ENCODE measurements at places on chromosomes 3 and 15.

DNA sequence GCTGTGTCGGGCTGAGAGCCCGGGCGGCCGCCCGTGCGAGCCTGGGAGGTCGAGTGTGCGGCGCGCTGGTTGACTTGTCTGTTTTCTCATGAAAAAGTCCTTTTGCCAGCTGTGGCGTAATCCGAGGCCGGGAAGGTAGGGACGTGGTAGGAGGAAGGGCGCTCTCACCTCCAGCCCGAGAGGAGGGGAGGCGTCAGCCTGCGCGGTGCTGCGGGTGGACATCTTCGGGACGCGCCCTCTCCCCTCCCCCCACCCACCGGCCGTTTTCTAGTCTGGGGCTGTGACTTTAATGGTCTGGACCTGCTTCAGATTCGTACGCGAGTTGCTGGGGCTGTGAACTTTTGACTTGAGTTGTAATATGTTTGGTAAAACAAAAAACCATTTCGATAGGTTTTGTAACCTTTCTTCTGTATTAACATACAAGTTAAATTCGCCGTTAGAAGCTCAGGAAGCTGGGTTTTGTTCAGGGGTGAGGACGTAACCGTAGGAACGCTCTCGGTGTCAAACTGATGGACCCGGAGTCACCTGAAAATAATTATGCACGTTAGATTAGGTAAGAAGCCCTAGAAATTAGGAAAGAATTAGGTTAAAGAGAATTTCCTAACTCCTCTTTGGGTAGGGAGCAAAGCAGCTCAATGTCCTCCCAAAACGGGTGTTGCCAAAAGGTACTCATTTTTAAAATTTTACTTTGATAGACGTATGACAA lies 762 bp downstream of the NCK1 start:
- DNase-seq: no peak

DNA sequence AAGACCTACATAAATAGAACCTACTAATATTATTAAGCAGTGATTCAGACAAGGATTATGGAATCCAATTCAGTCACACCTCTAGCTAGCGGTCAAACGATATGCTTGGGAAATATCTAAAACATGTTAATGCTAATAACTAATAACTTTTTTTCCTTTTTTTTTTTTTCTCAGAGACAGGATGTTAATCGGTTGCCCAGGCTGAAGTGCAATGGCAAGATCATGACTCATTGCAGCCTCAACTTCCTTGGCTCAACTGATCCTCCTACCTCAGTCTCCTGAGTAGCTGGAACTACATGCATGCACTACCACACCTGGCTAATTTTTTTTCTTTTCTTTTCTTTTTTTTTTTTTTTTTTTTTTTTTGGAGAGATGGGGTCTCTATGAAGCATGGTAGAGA lies 124.1 kb downstream of the NR2E3 start:
- no peak for DNase-seq

DNA sequence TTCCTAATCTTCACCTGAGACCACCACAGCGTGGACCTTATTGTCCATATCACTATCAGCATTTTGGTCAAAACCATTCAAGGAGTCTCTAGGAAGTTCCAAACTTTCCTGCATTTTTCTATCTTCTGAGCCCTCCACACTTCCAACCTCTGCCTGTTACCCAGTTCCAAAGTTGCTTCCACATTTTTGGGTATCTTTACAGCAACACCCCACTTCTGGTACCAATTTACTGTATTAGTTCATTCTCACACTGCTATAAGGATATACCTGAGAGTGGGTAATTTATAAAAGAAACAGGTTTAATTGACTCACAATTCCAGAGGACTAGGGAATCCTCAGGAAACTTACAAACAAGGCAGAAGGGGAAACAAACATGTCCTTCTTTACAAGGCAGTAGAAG lies 103.3 kb upstream of the CBLB start:
- DNase-seq: no peak

- no peak for DNase-seq
Measured at GRCh38 chr3:187669675-187670504, at the start of gene SST. TSS of gene SST (minus strand) at chr3:187670394. CDS start at chr3:187670291, 103 bp downstream.

DNA sequence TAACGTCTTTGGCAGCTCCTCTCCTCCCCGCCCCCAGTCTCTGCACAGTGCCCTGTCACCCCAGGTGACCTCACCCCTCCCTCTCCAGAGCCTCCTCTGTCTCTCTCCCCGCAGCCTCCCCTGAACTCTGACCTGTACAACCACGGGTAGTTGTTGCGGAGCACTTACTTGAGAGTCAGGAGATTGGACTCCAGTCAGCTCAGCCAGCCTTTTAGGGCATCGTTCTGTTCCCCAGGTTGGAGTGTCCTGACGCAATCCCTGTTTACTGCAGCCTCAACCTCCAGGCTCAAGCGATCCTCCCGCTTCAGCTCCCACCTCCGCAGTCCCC lies 177.7 kb downstream of the UACA start:
- DNase-seq: no peak

- DNase-seq: no peak
Measured at GRCh38 chr3:156668073-156668763, 6.2 kb upstream of the TIPARP start.

GRCh38 chr15:88994286-88994685 lies 81.1 kb upstream of the MFGE8 start:
- no peak for DNase-seq

DNA sequence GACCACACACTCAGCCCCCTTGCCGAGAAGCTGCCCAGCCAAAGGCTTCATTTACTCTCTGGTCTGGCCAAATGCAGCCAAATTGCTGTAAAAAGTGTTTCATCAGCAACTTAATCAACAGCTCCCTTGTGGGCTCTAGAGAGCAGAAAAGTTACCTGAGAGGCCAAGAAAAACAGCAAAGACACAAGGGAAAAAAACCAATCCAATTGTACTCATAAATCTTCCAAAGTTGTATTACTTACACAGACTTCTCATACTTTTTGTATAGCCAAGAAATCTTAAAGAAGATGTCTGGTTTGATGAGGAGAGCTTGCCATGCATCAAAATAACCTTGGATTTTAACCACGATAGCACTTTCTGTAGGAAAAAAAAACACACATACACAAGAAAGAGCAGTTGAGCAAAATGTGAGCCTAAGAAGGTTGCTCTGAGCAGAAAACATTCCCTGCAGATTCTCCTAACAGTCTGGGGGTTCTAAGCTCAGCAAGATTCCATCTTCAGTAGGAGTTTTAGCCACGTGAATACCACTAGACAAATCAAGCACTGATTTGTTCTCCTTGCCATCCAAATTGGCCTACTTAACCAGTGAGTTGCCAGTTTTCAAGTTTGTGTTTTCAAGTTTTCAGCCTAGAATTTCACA lies 120.0 kb downstream of the CYP19A1 start:
- DNase-seq: no peak

GRCh38 chr3:108552267-108553159 lies 36.7 kb downstream of the CIP2A start:
- peak; percentile 24 for DNase-seq

DNA sequence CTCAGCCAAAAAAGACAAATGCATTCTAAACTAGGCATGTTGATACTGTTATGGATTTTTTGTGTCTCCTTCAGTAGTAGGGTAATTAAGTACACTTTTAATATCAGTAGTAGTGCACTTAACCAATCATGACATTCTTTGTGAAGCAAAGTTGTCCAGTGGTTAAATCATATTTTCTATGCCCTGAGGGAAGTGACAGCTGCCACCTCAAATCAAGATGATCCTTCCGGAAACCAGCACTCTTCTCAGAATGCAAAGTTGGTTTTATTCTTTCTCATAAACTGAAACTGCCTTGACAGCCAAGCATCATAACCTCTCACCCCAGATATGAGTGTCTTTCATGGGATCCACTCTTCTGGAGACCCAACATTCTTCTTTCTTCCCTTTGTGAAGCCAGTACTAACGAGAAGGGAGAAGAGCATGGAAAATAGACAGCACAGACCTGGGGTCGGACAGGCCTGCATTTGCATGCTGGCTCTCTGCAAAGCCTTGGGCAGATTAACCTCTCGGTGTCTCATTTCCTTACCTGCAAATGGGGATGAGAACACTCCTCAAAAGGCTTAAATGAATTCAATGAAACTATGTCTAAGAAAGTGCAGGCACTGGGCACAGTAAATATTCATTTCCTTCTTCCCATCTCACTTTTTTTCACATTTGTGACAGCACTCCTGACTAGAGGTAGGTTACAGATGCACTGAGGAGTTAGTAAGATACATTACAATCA lies 13.2 kb downstream of the AAGAB start:
- no peak for DNase-seq

Measured in NCI-H2081 treated with DMSO at 0.1 percent for 48 hours (cell line).